ENCODE measurements at places on chromosomes 12 and 14.

DNA sequence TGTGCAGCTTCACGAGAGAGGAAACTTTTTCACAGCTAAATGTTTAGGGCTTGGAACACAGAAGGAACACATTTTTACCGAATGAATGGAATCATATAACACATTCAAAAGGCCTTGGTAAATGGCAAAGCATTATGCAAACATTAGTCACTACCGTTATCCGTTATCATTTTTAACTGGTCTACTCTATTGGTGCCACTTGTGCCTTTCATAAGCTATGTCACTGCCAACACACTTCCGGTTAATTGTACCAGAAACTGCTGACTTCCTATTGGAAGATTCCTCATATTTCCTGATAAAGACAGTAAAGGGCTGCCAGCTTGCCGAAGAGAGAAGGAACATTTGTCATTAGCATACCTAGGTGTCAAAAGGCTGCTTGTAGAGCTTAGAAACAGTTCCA lies 169.2 kb downstream of the APAF1 start:
- no peak for DNase-seq

- no peak for DNase-seq
Measured at GRCh38 chr12:87302126-87302745, 727.0 kb downstream of the C12orf50 start.

DNA sequence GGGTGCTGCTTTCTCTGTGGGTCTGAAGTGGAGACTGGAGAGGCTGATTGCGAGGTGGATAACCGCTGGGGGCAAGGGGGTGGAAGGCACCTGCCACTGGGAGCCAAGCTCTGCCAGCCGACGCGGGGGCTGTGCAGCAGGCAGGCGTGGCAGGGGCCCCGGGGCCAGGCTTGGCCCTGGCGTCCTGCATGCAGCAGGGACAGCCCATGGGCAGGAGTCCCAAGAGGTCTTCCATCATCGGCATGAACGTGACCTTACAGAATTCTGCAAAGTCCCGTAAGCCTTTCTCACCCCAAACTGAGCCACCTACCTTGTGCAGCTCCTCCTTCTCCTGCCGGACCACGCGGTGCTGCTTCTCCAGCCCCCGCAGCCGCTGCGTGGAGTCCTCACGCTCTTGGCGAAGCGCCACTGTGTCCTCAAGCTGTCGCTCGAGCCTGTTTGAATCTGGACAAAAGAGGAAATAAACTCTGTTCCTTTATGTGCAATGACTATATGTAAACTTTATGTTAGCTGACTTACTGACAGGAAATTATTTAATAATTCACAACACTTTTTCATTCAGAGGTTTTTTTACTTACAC lies 51.3 kb downstream of the AMN start:
- no peak for DNase-seq

DNA sequence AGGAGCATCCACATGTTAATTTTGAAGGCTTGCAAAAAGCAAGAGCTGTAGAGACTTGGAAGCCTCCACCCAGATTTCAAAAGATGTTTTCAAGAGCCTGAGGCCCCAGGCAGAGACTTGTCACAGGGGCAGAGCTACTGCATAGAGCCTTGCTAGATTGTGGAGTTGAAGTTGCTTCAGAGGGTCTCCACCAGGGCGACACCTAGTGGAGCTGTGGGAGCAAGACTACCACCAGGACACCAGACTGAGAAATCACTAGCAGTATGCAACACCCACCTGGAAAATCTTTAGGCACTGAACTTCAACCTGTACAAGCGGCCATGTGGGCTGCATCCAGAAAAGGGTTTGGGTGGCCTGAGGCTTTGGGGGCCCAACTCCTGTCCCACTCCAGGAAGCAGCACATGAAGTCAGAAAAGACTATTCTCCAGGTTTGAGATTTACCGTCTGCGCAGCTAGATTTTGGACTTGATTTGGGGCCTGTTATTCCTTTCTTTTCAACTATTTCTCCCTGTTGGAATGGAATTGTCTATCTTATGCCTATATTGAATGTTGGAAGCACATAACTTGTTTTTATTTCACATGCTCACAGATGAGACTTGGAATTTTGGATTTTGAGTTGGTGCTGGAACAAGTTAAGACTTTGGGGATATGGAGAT lies 508.6 kb downstream of the FLRT2 start:
- DNase-seq: peak; percentile 21

- DNase-seq: peak; percentile 72
Measured at GRCh38 chr12:111434680-111435338, 29.1 kb downstream of the SH2B3 start.

- no peak for DNase-seq
Measured at GRCh38 chr12:25839470-25839869, 119.0 kb upstream of the RASSF8 start.

Measured in CD14-positive monocyte (primary cell).